Stimulated activated CD4-positive, alpha-beta T cell treated with anti-CD3 and anti-CD28 coated beads, Interleukin-4, amount 100 ng/mL, for 48 hours (primary cell): ENCODE measurements at places on chromosomes 12 and 14.

GRCh38 chr14:99681832-99682148 is 2.3 kb upstream of the CYP46A1 start:
- DNase-seq: no peak

- DNase-seq: no peak
Measured at GRCh38 chr12:34203866-34204620, 181.7 kb downstream of the ALG10 start.

DNA sequence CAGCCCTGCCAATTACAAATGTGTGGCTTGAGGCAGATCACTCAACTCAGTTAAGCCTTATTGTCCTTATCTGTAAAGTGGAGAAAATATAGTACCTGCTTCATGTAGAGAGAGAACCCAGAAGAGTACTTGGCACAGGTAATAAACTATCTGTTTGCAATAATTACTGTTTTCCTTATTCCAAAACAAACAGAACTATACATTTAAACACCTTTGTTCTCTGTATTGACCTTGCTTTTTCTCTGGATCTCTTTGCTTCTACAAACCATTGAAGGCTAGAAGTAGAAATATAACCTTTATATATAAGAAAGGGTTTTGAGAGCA is 70.8 kb upstream of the SRSF5 start:
- no peak for DNase-seq

- DNase-seq: no peak
Measured at GRCh38 chr12:2682296-2683251, 112.2 kb upstream of the FKBP4 start.

GRCh38 chr12:4284306-4284705 is 10.7 kb downstream of the CCND2 start:
- no peak for DNase-seq

- no peak for DNase-seq
Measured at GRCh38 chr12:111437816-111438454, 32.2 kb downstream of the SH2B3 start.
